ENCODE measurements at places on chromosomes 11 and 22.
A peak's percentile ranks its signal among the peaks of the same experiment; 100 is the strongest.

DNA sequence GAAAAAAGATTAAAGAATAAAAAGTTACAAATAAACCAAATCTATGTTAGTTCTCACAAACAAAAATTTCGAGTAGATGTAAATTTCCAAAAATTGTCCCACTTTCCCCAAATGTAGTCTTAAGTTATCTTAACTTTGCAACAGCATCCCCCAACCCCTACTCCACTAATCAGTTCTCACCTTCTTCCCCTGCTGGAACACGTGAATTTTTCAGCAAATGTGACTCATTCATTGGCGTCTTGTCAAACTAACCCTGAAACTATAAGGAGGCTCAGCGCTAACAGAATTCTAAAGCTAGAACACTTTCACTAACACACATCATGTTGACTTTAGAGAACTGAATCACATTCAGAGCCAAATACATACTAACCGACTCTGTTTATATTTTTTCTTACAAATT, 46.1 kb downstream of the PHF21A start:
- DNase-seq = no peak

- DNase-seq = no peak
Observed at GRCh38 chr22:22761606-22761962, 117.2 kb downstream of the GGTLC2 start.

DNA sequence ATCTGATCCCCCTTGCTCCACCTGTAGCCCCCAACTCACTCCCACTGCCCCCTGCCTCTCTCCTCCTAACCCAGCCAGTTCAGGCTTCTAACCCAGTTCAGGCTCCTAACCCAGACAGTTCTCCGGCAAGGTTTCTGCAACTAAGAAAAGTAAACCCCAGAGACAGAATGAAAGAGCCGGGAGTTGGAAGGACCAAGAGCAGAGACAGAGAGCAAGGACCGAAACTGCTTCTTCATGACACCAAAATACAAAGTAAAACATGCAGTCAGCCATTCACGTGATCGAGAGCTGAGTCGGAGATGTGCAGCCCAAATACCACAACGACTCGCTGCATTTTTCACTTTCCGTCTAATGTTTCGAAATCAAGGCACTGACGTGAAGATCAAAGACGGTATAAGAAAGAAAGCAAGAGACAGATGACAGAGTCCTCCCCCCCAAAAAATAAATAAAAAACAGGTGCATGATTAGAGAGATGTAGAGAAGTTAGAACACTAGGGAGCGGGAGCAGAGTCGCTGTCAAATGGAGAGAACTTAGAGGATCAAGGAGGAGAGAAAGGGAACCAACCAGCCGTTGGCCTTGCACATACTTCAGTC, 884 bp downstream of the IL10RA start:
- DNase-seq = peak; percentile 37

DNA sequence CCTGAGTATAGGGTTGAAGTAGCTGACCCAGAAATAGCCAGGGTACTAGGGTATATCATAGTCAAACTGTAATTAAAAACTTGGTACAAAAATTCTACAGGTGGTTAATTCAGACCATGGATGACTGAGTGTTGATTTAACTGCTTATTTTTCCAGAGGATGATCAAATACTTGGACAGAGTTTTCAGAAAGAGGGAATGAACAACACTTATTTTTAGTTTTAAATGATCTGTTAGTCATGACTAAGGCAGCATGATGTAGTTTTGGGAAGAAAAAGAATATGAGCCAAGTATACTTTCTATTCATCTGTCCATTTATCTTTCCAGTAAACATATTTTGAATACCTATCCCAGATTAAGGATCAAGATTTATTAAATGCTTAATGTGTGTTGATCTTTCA, 19.8 kb upstream of the CCDC89 start:
- DNase-seq = no peak

- DNase-seq = no peak
Observed at GRCh38 chr11:115471367-115471766, 32.8 kb downstream of the CADM1 start.

GRCh38 chr11:1791912-1792311, 28.2 kb upstream of the CTSD start:
- DNase-seq = no peak

DNA sequence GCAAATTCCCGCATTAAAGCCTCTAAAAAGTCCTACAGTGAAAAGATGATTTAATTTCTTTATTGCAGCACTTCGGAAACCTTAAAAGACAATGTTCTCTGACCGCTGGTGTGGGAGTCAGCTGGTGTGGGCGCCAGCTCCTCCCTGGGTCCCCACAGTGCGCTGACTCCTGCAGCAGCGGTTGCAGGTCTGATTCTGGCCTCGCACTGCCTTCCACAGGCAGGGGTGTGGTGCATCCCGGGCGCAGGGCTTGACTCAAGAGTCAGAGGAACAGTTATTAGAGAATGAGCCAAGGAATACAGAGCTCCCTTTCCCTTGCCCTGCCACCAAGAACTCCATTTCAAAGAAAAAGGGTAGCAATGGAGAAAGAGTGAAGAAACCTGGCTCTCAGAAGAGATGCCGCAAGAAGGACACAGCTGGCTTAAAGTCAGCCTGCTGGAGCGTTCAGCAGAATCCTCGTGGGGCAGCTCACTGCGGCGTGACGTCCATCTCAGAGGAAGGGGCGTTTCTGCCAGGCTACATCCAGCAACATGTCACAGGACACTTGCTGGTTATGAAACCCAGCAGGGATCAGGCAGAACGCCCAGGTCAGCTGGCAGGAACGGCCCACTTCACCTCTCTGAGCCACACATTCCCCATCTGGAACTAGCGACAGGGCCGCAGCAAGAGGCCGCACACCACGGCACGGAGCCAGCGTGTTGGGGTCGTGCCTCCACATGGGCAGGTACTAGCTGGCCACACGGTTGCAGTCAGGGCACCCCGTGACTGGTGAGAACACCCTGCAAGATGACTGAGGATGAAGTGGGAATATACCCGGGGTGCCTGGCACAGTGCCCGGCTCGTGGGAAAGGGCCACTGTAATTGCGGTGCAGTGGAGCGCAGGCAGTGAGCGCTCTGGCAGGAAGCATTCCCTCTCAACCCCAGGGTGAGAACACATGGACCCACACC, 18.1 kb upstream of the EFCAB6 start:
- no peak for DNase-seq

DNA sequence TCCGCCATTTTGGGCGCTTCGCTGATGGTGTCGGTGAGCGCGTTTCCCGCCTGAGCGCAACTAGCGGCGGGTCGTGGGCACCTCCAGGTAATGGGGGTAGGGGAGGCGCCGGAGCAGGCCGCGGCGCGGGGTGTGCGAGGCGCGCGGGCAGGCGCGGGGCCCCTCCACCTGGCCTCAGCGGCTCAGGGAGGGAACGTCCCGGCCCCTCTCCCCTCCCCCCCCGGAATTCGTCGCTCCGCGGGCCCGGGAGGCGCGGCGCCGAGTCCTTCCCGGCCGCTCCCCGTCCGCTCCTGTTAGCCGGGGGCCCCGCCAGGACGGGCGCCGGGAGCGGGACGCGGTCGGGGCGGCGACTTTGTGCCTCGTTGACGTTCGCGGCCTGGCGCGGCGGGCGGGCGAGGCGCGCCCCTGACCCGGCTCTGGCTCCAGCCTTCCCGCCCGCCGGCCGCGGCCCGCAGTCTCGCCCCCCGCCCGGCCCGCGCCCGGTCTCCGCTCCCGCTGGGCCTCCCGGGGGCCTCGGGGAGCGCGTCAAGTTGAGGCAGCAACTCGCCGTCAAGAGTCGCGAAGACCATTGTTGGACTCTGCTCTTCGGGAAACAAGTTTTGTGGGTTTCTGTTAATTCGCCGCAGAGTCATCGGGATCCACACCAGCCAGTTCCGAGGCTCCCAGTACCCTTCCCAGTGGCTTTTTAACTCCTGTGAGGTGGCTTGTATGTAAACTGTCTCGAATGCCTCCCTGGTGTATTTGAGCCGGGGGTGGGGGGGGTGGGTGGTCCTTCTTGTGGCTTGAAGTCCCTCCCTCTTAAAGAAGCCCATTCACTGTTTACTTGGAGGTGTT, at the start of gene PPP6R3:
Gene PPP6R3, plus strand, starts transcription at position 12 of the 834 bp plus-strand sequence. CDS start 76,913 bp downstream, outside the sequence.
- DNase-seq = no peak

DNA sequence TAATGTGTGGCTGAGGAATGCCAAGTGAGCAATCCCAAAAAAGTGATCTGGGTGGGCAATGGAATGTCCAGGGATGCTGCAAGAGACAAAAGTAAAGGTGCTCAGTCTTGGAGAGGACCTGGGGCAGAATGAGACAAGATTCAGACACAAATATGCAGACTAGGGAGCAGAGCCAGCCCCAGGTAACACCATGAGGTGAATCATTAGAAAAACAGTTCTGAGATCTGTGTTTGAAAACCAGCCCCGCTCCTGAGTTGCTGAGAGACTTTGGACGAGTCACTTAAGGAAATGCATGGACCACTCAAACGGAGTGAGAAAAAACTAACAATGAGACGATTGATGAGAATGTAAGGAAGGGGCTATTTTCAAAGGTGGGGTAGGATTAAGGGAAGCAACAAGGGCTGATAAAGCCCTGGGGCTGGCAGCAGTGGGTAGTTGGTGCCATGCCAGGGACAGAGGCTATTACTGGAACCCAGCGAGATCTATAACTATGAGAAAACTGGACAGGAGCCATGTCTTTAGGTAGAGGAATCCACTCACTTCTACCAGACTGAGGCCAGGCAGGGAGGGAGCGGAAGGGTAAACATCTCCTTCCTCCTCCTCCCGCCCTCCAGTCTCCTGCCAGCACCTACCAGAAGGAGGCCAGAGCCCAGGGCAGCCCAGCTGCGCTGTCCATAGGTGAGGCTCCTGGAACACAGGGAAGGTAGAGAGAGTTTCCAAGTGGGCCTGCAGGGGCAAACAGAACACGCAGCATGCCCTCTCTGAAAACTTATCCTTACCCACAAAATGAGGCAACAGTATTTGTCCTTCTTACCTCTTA, 130.4 kb upstream of the TEAD1 start:
- no peak for DNase-seq
